ENCODE measurements at places on chromosomes 1 and 21.
A peak's percentile ranks its signal among the peaks of the same experiment; 100 is the strongest.

- peak; percentile 73 for DNase-seq
Observed at GRCh38 chr1:226121587-226122400, 59.3 kb downstream of the H3-3A start.

- peak; percentile 78 for DNase-seq
Observed at GRCh38 chr1:206736878-206737728, 33.5 kb upstream of the IL19 start.

DNA sequence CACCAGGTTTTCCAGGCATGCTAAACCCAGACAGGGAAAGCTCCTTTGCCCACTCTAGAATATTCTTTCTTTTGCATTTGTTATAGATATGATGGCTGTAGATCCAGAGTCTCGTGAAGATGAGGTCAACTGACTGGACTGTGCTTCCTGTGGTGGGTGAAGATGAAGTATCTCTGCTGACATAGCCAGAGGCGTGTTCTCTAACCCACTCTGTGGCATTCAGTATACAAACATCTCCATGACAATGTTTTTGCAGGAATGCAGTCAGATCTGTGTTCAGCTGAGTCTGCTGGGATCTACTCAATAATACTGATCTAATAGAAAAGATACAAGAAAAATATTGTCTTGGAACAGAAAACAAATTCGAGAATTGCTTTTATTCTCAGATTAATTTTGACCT is 11.3 kb downstream of the RWDD2B start:
- no peak for DNase-seq

DNA sequence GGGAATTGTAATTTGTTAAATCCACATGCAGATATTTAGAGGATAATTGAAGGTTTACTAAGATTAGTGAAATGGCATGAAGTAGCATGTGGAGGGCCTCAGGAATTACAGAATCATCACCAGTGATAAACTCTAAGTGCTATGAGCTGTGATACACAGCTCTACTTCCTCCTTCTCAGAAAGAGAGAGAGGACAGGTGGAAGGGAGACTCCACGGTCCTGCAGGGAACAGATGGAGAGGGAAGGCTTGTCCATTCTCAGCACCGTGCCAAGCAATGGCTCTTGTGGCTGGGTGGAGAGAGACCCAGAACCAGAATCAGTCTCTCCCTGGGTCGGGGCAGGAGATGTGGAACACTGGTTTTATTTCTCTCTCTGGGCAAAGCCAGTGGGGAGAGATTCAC is 27.8 kb upstream of the LYPD8 start:
- DNase-seq = no peak

GRCh38 chr1:101207891-101208290 is 28.9 kb upstream of the S1PR1 start:
- no peak for DNase-seq

DNA sequence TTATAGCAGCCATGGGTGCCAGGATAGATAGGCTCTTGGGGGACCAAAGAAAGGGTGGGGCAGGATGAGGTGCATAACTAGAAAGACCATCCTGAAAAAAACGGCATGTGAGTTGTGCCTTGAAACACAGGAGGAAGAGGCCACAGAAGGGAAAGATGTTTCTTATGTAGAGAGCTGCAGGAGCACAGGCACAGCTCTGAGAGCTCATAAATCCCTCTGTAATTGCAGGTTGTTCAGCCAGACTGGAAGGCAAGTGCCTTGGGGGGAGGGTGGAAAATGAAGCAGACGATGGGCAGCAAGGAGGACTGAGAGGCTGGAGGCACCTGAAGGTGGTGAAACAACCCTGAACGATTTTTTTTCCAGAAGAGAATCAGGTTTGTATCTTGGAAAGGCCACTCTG is 170.7 kb downstream of the NR5A2 start:
- no peak for DNase-seq

DNA sequence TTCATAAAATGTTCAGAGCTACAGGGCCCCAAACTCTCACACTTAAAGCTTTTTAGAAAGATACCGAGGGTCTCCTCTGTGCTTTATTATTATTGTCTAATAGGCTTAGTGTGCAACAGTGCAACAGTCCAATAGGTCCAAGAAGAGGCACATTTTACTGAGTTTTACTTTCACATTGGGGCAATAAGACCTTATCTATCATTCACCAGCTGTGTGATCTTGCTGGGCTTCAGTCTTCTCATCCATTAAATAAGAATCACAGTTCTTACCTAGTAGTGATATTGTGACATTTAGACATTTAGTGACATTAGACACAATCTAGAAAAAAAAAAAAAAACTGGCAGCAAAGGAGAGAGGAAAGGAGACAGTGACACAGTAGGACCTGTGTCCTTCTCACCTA is 175.8 kb upstream of the NFIA start:
- no peak for DNase-seq

GRCh38 chr1:100178091-100178490 is at the start of gene LRRC39:
Gene LRRC39 (minus strand): TSS chr1:100178256. CDS start chr1:100168516, 9,740 bp downstream.
- no peak for DNase-seq

DNA sequence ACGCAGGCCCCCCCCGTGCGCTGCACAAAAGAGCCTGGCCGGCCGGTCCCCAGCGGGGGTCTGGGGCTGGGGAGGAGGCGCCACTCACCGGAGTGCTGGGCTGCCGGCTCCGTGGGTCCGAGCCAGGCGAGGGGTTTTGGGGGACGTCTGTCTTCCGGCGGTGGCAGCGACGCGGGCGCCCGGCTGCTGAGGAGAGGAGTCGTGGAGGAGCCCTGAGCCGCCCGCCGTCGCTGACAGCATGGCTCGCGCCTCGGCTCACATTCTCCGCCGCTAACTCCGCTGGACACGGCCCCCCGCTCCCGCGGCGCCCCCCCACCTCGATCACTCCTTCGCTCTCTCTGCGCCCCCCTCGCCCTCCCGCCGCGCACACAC is 649 bp downstream of the AHDC1 start:
- no peak for DNase-seq

- DNase-seq = no peak
Observed at GRCh38 chr1:15282038-15282437, 35.0 kb downstream of the FHAD1 start.

GRCh38 chr1:247857985-247858619 is 1.1 kb downstream of the TRIM58 start:
- DNase-seq = no peak

- DNase-seq = no peak
Observed at GRCh38 chr1:199687321-199687720, 340.2 kb upstream of the NR5A2 start.

- DNase-seq = no peak
Observed at GRCh38 chr1:201753492-201753891, 75.5 kb upstream of the IPO9 start.

DNA sequence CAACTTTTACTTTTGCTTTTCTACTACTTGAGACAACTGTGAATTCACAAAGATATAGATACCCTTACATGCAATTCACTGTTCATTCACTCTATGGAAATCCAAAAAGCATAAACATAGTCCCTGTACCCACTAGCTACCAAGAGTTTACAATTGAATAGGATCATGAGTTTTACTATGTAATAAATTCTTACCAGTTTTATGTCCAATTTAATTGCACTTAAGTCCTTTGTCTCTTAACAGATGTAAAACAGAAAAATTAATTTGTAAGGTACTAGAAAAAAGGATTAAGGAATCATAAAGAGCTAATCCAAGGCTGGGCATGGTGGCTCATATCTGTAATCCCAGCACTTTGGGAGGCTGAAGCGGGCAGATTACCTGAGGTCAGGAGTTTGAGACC is 24.4 kb downstream of the DIPK1A start:
- DNase-seq = no peak

DNA sequence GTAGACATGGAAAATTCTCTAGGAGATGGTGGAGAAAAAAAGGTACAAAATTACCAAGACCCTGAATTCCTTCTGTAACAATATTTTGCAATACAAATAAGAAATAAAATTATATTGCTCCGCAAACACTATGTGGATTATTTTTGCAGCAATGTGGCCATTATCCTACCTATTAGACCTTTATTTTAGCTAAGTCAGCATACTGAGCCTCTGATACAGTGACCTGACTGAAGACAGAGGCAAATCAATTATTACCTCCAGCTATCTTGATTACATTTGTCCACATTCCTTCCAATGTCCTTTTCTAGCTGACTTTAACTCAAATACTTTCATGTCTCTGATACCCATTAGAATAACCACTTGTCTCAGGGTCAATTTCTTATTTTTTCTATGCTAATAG is 610.9 kb downstream of the LRRIQ3 start:
- DNase-seq = no peak

GRCh38 chr1:210301615-210302000 is 27.1 kb upstream of the HHAT start:
- DNase-seq = no peak

- no peak for DNase-seq
Observed at GRCh38 chr1:228016181-228016510, 9.3 kb downstream of the WNT3A start.

GRCh38 chr1:115475901-115476300 is 137.9 kb upstream of the NGF start:
- DNase-seq = no peak

DNA sequence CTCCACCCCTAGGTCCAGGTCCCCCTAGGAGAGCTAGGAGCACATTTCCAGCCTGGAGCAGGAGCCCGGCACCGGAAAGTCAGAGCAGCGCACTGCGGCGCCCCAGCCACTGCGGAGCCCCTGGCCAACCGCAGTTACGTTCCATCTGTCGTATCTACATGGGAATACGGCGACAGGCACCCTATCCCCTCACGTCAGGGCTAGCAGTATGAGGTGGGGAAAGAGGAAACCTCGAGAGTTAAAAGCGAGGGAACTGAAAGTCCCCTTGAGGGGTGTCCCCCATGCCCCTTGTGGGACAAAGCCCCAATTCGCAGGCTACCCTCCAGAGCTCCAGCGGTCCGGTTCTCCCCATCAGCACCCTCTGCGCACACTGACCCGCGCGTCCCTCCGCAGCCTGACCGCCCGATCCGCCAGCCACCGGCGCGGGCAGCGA is 995 bp downstream of the COLGALT2 start:
- DNase-seq = no peak

DNA sequence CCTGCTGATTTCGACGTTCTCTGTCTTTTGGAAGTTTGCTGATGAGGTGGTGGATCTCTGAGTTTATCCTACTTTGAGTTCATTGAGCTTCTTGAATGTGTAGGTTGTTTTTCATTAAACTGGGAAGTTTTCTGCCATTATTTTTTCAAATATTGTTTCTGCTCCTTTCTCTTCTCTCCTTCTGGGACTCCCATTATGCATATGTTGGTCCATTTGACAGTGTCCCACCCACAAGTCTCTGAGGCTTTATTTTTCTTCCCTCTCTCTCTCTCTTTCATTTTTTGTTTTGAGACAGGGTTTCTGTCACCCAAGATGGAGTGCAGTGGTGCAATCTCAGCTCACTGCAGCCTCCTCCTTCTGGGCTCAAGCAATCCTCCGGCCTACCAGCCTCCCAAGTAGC is 11.7 kb downstream of the TNFRSF18 start:
- DNase-seq = no peak

DNA sequence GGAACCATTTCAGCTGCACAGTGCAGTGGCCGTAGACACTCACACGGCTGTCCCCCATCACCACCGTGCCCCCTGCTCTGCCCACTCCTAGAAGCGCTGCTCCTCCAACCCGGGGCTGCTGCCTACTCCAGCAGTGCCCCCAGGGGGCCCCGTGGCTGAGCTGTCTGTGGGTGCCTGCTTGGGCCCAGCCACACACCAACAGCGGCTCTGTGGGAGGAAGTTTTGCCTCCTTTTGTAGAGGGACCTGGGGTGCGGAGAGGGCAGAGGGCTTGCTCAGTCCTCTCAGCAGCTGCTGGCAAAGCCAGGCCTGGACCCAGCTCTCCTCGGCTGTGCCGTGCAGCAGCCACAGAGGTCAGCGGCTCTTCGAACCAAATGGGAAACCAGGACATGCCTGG is 11.4 kb upstream of the LRRC3 start:
- no peak for DNase-seq

DNA sequence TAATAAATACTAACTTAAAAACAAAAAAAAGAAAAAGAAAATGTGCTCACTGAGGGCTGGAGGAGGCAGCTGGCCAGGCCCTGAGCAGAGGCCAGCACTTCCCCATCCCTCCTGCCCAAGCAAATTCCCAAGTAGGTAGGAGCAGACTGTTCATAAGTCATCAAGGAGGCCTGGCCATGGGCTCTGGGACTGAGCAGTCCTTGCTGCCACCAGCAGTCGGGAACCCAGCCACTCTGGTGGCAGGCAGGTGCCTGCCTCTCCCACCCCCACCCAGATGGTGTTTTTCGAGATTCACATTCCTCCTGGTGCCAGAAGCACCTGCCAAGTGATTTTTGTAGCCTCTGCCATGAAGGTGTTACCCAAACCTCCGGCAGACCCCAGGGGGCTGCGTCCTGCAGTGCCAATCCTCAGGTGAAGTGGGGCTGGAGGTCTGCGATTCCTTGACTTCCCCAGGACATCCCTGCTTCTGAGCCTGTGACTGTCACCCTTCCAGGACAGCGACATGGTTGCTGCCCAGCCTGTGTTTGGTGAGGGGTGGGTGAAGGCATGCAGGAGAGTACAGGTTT is 204.2 kb upstream of the TMEM51 start:
- DNase-seq = no peak

DNA sequence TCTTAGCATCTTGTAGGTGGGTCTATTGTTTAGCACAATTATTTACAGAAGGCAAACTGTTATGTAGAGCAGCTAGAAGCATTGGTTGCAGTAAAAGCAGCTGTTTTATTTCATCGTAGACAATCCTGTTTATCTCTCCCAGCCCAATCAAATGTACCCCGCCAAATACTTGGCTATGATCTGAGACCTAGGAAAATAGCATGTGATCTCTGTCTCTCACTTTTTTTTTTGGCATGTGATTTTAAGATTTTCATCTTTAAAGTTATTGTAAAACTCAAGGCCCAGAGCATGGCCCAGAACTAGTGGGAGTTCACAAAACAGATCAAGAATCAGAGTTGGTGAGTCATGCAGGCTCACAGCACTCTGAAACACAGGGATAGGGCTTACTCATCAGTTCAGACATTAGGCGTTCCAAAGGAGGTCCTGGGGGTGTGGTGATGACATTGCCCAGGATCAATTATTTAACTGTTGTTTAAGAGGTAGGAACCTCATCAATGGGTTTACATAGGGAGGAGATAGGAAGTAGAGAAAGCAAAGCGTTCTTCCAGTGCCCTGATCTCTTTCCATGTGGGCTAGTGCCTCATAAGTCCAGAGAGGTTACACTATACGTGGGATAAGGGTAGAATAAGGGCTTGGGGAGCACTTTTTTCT is 40.2 kb downstream of the TBX19 start:
- DNase-seq = no peak

- no peak for DNase-seq
Observed at GRCh38 chr1:76725864-76726619, 141.2 kb upstream of the ST6GALNAC5 start.

DNA sequence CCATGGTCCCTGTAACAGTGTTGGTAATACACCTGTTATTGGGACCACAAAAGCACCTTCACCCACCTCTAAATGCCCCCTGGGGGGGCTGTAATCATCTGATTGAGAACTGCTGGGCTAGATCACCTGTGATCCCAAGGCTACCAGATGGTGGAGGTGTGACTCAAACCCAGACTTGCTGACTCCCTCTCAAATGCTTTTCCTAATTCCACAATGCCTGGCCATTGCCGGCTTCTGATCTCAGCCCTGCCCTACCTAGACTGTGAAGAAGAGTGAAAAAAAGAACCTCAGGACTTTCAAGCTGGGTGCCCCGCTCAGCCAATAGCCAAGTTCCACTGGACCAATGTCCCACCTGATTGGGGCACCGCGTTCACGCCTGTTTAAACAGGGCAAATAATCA is 9.6 kb downstream of the TMEM9 start:
- no peak for DNase-seq
